CD4-positive, alpha-beta T cell (primary cell): ENCODE measurements at places on chromosomes 2 and 18.

DNA sequence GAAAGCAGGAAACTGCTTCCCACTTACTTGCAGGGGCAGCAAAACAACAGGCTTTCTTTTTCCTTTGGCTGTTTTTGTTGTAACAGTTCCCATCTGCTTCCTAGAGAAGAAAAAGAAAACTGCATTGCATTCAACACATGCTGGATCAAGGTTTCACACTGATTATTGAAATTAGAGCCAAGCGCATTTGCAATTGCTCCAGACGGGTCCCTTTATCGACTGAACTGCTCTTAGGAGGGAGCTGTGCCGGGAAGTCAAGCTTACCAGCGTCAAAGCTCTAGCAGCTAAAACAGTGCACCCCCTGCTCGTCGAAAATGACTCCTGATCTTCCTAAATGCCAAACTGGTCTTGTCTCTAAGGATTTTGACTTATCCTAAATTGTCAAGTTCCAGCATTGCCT lies 164.0 kb upstream of the SESTD1 start:
- no peak for DNase-seq

- DNase-seq, result no peak
Measured at GRCh38 chr2:117056376-117056748, 758.1 kb upstream of the DDX18 start.

GRCh38 chr18:39841482-39842365 lies 2113.3 kb upstream of the PIK3C3 start:
- DNase-seq, result no peak

GRCh38 chr2:681312-681711 lies 4.1 kb upstream of the TMEM18 start:
- no peak for DNase-seq

- no peak for DNase-seq
Measured at GRCh38 chr2:65165558-65165957, 35.7 kb upstream of the RAB1A start.
